Activated CD4-positive, alpha-beta T cell treated with anti-CD3 and anti-CD28 coated beads, Interleukin-2, Interleukin-4, amounts not matched to agents 100 ng/mL and 50 ng/mL, durations not matched to agents 16 hours and 8 hours (primary cell): ENCODE measurements at places on chromosomes 2 and 18.

DNA sequence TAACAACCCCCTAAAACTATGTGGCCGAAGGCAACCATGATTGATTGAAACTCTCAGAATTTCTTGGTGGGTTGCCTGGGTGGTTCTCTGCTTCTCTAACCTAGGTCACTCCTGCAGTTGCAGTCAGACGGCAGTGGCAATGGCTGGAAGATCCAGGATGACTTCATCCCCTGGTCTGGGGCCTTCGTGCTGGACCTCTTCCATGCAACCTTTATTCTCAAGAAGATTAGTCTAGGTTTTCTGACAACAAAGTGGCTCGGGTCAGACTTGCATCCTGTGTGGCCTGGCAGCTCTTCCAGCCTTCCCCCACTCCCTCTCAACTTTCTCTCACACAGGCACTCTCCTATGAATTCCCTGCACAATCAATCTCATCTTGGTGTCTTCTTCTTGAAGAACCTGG is 76.4 kb downstream of the METTL4 start:
- no peak for DNase-seq

- no peak for DNase-seq
Observed at GRCh38 chr2:145088756-145089155, 568.8 kb upstream of the ZEB2 start.

- no peak for DNase-seq
Observed at GRCh38 chr18:56541340-56541739, 97.1 kb downstream of the TXNL1 start.

GRCh38 chr2:68565273-68565672 is 78.1 kb upstream of the PROKR1 start:
- DNase-seq, result no peak

DNA sequence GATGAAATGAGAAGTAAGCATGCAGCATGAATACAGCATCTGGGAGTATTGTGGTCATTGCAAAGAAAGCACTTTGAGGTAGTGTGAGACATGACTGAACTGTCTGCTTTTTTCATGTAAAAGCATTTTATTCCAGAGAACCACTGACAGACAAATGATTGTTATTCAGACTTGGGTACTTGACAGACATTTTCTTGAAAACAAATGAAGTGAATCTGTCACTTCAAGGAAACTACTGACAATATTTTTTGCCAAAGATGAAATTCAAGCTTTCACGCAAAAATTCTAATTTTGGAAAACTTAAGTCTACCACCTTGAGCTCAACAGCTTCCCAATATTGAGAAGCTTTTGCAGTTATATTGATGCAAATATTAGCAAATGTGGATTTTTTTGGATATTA is 255.7 kb downstream of the ARL6IP6 start:
- no peak for DNase-seq

- no peak for DNase-seq
Observed at GRCh38 chr2:72028996-72029395, 118.7 kb downstream of the CYP26B1 start.

DNA sequence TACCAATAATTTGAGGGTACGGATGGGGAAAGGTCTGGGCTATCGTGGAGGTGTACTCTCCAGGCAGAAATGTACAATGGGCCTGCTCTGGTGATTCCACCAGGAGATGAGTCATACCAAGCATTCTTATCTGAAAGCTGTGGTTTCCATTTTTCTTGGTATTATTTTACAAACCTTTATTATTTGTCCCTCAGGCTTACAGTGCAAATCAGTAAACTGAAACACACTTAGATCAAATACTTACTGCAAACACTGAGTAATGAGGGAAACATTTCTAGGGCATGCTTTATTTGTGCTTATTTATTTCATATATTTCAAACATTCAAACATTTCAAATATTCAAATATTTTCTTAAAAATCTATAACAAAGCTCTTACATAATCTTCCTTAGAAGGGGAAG is 319.8 kb downstream of the RND3 start:
- peak; percentile 27 for DNase-seq

DNA sequence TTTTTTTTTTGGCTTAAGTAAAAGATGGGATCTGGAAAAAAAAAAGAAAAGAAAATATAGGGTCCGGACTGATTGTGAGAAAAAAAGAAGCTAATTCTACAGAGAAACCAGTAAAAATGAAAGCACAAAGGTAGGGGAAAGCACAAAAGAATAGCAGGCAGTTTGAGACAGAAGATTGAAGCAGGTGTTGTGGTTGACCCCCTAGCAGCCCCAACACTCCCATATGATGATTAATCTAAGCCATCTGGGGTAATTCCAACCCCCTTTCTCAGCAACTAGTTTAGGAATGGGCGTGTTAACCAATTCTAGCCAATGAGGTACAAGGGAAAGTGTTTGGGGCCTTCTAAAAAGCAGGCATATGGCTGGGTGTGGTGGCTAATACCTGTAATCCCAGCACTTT is 77.0 kb downstream of the MBD2 start:
- DNase-seq, result peak; percentile 82

- no peak for DNase-seq
Observed at GRCh38 chr2:172726172-172726735, 9.4 kb upstream of the RAPGEF4 start.

- DNase-seq, result no peak
Observed at GRCh38 chr2:179181002-179181401, 83.6 kb downstream of the SESTD1 start.

DNA sequence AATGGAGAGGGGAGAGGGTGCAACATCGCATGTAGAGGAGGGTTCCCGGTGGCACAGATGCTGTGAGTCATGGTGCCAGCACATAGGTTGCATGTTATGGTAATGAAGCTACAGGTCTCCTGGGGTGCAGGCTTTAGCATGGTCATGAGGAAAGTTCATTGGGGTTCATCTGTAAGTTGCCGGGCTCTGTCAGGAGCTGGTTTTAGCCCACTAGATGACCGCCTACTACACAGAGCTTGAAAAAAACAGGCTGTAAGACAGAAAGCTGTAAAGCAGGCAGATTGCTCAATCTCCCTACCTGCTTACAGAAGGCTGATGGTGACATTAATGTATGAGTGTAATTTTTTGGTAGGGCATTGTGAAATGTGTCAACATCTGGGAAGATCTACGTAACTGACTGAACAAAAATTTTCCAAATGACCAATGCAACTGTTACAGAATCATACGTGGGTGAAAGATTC is 23.9 kb downstream of the DYSF start:
- DNase-seq, result no peak

- no peak for DNase-seq
Observed at GRCh38 chr2:38263293-38263692, 113.8 kb downstream of the ATL2 start.

DNA sequence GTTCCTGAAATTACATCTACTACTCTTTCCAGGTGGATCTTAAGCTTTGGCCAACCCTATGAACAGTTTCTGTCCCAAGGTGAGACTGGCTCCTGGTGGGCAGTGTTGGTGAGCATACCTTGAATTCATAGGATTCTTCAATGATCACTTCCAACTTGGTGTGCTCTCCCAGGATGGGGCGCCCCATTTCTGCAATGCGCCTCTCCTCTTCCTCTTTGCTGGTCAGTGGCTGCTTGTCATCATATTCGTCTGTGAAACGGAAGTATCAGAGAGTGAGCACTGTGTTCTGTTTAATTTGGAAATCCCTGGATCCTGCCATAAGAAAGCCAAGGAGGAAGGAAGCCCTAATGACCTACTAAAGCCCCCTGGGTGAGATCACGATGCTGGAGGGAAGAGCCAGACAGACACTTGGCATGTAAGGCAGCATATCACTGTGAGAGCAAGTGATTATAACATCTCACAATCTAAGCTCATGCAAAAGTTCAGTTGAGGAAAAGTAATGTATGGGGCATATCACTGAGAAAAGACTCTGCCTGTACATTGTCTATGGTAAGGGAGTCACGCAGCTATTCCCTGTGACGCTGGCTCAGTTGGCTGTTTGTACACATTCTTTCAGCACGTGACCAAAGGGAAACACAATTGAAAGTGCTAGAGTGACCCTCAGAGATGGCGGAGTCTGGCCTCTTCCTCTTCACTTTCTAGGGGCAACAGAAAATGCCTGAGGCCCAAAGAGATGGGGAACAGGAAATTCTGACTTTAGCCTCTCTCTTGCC is 287.0 kb downstream of the SLC8A1 start:
- no peak for DNase-seq

- no peak for DNase-seq
Observed at GRCh38 chr18:62739911-62740310, 24.6 kb downstream of the PHLPP1 start.

GRCh38 chr2:9979977-9980376 is 28.5 kb downstream of the GRHL1 start:
- no peak for DNase-seq

- DNase-seq, result no peak
Observed at GRCh38 chr2:227826019-227826521, 12.4 kb downstream of the CCL20 start.

GRCh38 chr2:64779117-64779690 is 125.5 kb upstream of the SERTAD2 start:
- DNase-seq, result no peak

GRCh38 chr2:234300932-234301823 is 195.7 kb downstream of the ARL4C start:
- no peak for DNase-seq

DNA sequence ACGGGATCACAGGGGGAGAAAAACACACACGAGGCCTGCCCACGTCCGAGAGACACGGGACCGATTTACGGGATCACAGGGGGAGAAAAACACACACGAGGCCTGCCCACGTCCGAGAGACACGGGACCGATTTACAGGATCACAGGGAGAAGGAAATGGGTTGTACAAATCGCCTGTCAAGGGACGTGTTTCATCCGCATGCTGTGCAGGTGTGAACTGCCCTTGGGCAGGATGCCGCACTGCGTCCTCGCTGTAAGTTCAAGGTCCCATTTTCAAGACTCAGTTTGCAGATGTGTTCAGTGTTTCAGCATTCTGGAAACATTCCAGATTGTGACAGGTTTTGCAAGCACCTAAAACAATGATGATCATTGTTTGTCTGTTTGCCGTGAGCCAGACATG is 2.3 kb upstream of the KCNG2 start:
- no peak for DNase-seq

- no peak for DNase-seq
Observed at GRCh38 chr2:206557321-206557720, 85.0 kb upstream of the FAM237A start.

DNA sequence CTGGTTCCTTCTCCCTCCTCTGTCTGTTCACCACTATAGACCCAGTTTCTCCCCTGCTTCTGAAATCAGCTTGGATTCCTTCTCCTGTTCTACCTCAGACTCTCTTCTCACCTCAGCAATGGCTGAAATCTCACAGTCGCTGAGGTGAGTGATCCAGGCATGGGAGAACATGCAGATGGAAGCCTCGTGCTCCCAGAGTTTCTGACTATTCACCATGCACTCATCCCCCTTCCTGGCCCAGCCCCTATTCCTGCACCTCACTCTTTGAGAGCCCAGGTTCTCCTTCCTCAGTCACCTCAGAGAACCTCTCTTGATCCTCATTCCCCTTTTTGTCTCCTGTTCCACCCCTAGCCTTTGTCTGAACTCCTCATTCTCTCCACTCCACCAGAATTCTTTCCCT is 78.5 kb downstream of the SPTBN1 start:
- DNase-seq, result no peak

DNA sequence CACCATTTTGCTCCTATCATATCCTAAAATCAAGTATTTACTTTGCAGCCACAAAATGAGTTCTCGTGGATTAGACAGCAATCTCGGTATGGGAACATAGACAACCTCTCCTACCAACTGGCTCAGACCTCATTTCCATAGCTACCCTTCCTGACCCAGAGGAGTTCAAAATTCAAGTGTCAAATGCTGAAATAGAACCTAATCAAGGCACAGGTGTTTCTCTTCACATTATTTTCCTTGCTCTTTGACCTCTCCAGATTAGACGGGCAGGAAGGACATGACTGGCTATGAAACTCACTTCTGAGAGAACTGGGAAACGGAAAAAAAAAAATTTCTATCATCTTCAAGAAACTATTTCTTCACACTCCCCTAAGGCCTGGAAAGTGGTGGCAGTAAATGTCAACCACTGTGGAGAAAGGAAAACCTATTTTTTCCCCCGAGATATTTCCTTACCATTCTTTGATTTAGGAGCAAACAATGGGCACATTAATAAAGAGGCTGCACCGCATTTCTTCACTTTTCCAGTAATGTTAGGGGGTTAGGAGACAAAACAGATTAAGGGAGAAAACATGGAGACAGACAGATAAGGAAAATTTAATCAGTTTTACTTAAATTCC is 63.6 kb upstream of the DTNB start:
- DNase-seq, result no peak

GRCh38 chr2:181393472-181393871 is 63.7 kb upstream of the ITGA4 start:
- DNase-seq, result no peak

DNA sequence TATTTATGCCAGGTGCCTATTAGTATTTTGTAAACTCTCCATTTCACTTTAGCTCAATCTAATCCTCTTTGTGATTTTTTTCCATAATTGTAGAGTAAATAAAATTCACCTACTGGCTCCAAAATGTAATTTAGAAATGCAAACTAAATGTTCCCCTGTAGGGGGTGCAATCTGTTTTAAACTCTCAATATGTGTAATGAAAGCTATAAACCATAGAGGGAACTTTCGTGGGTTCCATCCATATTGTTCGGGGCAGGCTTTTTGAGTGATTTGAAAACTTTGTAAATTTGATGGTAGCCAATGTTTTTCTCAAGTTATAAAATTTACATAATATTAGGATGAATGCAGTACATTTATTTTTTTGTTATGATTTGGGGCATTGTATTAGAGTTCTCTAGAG is 49.4 kb downstream of the TSPYL6 start:
- DNase-seq, result peak; percentile 20

GRCh38 chr2:53209679-53210458 is 557.7 kb upstream of the CHAC2 start:
- no peak for DNase-seq

DNA sequence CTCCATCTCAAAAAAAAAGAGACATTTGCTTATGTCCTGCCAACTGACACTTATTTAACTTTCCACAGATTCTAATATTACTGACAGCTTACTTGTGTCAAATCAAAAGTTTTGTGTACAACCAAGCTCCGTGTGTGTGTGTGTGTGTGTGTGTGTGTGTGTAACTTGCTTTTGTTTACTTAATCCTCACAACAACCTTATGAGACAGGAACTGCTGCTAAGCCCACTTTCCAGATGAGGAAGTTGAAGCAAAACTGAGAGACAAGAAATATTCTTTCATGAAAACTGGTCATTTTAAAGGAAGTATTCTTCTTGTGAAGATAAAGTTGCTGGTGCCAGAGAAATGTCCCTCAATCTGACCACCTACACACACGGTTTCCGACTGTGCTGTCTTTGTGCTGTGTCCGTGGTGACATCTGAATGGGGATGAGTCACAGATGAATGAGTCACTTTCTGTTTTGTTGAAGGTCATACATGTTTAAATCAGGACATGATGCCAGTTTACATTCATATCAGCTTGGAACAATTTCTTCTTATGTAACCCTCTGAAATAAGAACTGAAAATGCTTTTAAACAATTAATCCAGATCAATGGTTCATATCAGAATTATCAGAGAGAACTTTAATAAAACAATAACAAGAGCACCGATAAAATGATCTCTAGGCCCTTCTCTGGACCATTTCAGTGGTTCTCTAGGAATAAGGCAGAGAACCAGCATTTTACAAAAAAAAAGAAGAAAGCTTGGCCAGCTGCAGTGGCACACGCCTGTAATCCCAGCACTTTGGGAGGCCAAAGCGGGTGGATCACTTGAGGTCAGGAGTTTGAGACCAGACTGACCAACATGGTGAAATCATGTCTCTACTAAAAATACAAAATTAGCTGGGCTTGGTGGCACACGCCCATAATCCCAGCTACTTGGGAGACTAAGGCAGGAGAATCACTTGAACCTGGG is 95.5 kb downstream of the THNSL2 start:
- peak; percentile 42 for DNase-seq
